HS-27A (cell line): ENCODE measurements at places on chromosomes 6 and 20.
A peak's percentile ranks its signal among the peaks of the same experiment; 100 is the strongest.

DNA sequence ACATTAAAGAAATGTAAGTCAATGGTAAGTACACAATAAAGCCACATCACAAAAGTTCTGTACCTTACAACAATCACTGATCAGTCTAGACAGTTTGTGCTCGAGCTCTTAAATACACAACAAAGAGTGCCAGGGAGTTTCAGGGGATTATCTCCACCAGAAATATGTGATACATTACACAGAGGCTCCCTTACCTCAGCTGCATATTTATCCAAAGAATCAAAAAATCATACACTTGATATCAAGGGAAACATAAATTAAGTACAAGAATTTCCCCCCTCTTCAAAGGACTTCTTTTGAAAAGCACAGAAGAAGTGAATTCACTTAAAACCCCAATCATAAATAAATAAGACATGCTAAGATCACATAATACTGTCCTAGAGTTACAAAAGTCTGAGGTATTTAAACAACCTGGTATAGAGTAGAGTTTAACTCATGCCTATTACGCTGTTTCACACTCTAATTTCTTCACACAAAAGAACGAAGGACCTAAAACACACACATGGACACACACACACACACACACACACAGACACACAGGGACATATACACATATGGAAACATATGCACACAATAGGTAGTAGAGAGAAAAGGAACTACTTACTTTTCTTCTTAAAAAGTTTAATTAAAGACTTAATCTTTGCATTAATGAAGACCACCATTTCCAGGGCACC lies 528 bp downstream of the NHSL1 start:
- no peak for DNase-seq

DNA sequence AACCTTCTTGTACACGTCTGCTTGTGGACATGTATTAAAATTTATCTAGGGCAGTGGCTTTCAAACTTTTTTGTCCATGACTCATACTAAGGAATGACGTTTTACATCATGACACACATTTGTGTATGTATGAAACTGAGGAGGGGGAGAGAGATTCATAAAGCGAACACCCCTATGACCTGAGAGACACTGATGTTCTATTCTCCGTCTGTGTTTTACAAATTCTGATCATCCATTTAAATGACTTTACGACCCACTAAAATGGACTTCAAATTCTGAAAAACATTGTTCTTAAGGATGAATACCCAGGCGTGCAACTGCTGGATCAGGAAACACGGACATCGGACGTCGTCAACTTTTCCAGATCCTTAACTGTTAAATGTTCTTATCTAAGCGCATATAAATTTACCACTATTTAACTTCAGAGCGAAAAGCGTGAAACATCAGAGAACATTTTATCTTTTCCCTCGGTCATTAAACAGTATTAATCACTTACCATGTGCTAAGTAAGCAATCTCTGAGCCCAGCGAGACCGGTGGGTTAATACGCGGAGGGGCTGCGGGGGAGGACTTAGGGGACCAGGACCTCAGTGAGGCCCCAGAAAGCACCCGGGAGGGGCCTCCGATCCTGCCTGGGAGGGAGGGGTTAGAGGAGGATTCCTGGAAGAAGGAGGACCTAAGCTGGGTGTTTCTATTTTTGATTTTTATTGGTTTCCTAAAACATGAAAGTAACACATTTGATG lies 1.2 kb downstream of the PLAGL1 start:
- peak; percentile 60 for DNase-seq

- no peak for DNase-seq
Measured at GRCh38 chr6:100479179-100480035, 14.7 kb upstream of the SIM1 start.

GRCh38 chr20:37007898-37008649 lies 56.6 kb upstream of the SAMHD1 start:
- no peak for DNase-seq
